ENCODE measurements at places on chromosomes 2 and 18.

GRCh38 chr2:160294339-160294803 is 94.3 kb upstream of the ITGB6 start:
- no peak for DNase-seq

GRCh38 chr2:3839476-3839875 is 136.1 kb downstream of the DCDC2C start:
- DNase-seq = no peak

GRCh38 chr18:48752928-48753327 is 197.8 kb downstream of the SMAD7 start:
- no peak for DNase-seq

DNA sequence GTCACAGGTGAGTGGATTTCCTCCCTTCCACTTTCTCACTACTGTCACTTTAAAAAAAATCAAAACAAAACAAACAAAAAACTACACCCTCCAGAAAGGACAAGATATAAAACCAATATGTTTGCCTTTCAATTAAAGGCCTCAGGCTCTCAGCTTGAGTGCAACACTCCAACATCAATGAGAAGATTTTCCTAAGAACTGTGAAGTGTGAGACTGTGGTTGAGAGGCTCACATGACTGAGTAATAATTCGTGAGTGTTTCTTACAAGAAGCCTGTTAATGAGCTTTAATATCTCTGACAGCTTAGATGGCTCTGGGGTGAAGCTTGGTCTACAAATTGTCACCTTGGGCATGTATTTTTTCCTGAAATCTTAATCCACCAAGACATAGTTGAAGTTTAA is 216.1 kb downstream of the ETAA1 start:
- no peak for DNase-seq

GRCh38 chr2:159129269-159129668 is 157.2 kb downstream of the WDSUB1 start:
- no peak for DNase-seq

DNA sequence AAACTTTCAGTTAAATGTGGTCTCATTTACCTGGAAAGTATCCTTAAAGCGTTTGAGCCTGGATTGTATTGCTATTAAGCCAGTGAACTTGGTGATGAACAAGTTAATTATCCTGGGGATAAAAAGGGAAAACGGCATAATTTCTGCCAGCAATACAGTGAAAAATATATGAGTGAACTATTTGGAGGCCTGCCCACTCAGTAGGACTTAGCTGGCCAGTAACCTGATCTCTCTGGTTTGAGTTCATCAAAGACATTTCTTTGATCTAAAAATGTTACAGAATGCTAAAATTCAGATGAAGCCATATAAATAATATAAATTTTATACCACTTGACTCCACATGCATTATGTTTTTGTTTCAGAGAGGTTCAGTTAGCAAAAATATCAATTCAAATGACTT is 241.1 kb upstream of the VWC2L start:
- DNase-seq = no peak

- DNase-seq = no peak
These were observed 59.3 kb upstream of the RFX8 start for GRCh38 chr2:101534149-101534611.

GRCh38 chr2:189116979-189117378 is 62.6 kb downstream of the COL5A2 start:
- DNase-seq = no peak

- no peak for DNase-seq
These were observed 253.4 kb downstream of the ETAA1 start for GRCh38 chr2:67650291-67651133.

DNA sequence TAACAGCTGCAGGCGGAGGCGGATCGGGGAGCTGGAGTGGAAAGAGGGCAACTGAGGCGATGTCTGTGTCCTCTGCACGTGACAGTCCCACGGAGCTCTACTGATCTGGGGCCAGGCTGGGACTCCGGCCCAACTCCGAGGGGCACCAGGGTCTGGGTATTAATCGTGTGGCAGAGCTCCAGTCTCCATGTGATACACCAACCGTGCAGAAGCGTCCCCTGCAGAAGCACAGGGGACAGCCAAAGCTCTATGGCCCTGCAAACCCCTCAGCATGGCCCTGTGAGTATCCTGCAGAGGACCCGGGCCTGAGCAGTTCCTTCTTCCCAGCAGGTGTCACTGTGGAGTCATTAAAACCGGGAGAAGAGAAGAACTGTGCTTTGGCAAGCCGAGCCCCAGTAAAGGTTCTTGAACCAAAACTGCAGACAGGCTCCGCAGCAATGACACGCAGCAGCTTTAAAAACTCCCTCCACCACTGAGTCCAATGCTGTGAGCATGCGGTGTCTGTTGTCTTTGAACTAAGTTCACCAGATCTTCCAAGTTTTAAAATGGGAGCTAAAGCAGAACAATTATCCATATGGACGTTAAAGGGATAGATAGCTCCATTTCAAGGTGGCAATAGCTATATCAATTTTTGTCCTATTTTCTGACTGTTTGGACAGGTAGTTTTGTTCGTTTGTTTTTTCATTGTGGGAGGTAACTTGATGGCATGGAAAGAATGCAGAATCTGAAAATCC is 79.4 kb downstream of the TMEM182 start:
- DNase-seq = no peak

GRCh38 chr18:24530630-24531111 is 70.2 kb downstream of the HRH4 start:
- no peak for DNase-seq

DNA sequence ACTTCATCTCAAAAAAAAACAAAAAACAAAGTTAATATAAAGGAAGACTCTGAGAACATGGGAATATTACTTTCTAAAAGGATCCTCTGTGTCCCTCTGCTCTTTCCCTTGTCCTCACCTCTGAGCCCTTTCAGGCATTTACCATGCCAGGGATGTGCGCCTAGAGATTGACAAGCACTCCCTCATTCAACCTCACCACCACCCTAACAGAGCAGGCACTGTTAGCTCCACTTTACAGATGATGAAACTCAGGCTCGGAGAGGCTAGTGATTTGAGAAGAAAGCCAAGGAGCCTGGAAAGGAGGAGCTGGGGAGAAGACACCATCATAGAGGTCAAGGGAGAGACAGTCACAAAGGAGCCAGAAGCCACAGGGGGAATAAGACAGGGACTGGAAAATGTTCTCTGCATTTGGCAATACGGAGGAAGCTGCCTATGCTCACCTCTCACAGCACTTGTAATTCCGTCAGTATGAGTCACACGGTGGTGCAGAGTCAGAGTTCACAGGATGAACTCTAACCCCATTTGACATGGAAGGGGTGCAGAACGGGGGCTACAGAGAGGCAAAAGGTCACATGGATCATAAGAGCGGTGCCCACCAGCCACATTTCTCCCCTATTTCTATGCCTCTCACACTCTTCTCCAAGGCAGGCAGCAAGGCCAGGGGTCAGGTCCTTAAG is 101.8 kb upstream of the NFU1 start:
- DNase-seq = no peak

- no peak for DNase-seq
These were observed 203.5 kb downstream of the LPIN1 start for GRCh38 chr2:11949732-11950523.

DNA sequence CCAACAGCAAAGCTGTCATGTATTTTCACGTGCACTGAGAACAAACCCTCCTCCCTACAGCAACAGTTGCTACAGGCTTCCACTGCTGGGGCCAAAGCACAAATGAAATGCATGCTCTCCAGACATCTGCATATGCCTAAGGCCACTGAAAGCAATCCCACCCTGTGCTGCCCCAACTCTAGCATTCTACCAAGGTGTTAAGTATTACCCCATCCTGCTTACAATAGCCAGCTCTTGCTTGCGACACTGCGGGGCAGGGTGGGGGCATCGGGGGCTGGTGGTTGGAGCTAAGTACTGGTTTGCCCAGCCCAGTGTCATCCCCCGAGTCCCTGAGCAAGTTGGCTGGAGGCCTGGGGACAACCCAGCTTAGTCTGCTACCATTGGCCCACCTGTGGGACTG is 742.5 kb downstream of the TDRD15 start:
- no peak for DNase-seq

GRCh38 chr2:111662039-111662770 is 221.8 kb downstream of the ANAPC1 start:
- no peak for DNase-seq
